ENCODE measurements at places on chromosomes 2 and 18.

- DNase-seq, result peak; percentile 32
These were observed 22.7 kb upstream of the GMPPA start for GRCh38 chr2:219475697-219476651.

- DNase-seq, result no peak
These were observed 34.0 kb upstream of the SESTD1 start for GRCh38 chr2:179298666-179299065.

DNA sequence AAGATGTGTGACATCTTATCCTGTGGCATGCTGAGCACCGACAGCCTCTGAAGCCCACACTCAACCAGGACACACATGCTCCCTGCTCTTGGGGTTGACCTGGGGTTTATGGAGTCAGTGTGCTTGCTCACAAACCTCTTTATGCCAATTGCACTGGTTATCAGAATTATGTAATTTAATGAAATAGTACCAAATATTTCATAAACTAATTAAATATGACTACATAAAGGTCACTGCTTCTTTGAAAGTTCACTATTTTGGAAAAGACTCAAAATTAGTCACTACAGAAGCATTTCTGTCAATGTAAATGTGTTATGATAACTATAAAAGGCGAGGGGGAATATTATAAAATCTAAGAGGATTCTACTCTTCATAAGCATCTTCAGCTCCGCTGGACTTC is 76.7 kb downstream of the FHOD3 start:
- no peak for DNase-seq

DNA sequence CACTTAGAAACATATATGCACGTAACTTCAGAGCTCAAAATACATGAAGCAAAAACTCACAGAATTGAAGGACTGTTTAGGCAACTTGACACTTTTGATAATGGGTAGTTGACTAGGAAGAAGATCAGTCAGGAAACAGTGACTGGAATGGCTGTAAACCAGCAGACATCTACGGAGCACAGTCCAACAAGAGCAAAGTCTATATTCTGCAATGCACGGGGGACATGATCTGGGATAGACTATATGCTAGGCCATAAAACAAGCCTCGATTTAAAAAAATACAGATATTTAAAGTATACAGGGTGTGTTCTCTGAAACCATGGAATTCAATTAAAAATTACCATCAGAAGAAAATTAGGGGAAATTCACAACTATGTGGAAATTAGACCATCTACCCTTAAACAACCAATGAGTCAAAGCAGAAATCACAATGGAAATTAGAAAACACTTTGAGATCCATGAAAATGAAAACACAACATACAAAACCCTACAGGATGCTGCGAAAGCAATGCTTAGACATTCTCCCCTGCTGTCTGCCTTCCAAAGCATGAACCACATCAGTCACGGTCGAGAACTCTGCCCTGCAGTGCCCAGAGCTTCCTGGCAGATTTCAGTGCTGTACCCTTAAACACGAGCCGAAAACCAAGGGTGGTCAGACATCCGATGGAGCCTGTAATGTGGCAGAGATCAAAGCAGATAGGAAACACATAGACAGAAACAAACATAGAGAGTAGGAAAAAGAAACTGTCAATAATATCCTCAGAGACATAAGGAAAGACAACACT is 651.9 kb upstream of the HS6ST1 start:
- no peak for DNase-seq

- DNase-seq, result no peak
These were observed 210.0 kb upstream of the RASGRP3 start for GRCh38 chr2:33266467-33266866.

DNA sequence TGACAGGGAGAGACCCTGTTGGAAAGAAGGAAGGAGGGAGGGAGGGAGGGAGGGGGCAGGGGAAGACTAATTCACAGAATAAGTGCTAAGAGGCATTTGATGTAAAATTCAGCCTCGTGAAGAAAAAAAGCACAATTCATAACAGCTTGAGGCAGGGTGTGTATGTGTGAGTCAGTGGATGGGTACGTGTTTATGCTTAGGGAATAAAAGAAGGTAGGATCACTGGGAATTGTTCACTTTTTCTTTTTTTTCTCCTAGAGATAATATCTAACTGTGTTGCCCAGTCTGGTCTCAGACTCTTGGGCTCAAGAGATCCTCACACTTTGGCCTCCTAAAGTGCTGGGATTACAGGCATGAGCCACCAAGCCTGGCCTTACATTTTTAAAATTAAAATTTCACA is 39.2 kb downstream of the WDR33 start:
- DNase-seq, result no peak

GRCh38 chr2:222127660-222128059 is 171.1 kb downstream of the PAX3 start:
- DNase-seq, result no peak

- DNase-seq, result no peak
These were observed 48.7 kb downstream of the GREB1 start for GRCh38 chr2:11582612-11582861.

GRCh38 chr2:150538651-150539201 is 51.3 kb upstream of the RND3 start:
- no peak for DNase-seq

DNA sequence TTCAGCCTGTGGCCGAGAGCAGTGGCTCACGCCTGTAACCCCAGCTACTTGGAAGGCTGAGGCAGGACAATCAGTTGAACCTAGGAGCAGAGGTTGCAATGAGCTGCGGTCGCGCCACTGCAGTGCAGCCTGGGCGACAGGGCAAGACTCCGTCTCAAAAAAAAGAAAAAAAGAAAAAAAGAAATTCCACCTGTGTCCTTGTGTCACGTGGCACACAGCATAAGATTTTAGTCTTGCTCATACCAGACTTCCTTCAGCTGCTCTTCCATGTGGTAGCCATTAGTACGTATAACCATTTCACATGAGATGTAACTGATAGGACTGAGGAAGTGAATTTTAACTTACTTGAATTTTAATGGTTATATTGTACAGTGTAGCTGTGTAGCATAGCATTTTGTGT is 4.0 kb downstream of the NOP58 start:
- DNase-seq, result no peak

GRCh38 chr2:176479961-176480360 is 210.7 kb downstream of the MTX2 start:
- no peak for DNase-seq

DNA sequence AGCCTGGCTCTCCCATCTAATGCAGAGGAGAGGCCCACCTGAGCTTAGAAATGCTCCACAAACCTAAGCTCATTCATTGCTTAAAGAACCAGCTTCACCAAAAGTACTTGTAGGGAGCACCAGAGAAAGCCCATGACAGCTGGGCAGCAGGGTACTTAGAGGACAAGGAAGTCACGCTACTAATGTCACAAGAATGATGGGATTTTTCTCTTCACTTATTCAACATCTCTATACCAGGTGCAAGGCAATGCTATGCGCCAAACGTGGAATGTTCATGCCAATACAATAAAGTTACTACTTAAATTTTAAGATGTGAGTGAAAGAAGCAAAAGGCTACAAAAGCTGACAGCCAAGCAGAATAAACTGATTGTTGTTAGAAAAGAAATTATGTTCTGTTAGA is 36.0 kb downstream of the LONRF2 start:
- DNase-seq, result no peak

DNA sequence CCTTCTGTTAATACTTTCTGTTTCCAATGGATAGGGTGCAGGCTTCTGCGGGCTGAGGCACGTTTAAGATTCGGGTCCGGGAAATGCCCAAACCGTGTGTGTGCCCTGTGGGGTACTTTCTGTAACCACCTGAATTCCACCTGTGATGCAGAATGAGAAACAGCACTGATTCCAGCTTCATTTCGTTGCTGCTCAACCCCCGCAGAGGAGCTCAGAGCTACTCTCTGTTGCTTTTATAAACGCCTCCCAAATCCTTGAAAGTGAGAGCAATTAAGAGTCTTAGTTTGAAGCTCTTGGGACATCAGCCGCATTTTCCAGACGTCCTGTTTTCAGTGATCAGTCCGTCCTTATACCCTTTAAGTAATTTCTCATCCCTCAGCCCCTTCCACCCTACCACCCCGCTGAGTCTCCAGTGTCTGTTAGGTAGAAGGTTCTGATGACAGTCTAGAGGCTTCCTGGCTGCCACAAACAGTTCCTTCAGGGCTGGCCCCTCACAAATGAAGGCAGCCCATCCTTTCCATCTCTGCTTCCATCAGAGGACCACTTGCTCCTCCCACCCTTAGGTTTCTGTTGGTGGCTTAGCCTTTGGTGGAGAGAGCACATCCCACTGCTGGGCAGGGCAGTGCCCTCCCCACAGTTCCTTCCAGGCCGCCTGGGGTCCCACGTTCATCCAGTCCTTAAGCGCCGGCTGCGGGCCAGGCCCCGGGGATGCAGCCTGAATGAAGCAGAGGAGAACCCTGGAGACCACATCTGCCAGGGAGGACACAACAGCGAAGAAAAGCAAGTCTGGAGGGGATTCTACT is 230.1 kb downstream of the SEPTIN10 start:
- no peak for DNase-seq

- DNase-seq, result no peak
These were observed 636.7 kb upstream of the ID2 start for GRCh38 chr2:8045081-8045614.

DNA sequence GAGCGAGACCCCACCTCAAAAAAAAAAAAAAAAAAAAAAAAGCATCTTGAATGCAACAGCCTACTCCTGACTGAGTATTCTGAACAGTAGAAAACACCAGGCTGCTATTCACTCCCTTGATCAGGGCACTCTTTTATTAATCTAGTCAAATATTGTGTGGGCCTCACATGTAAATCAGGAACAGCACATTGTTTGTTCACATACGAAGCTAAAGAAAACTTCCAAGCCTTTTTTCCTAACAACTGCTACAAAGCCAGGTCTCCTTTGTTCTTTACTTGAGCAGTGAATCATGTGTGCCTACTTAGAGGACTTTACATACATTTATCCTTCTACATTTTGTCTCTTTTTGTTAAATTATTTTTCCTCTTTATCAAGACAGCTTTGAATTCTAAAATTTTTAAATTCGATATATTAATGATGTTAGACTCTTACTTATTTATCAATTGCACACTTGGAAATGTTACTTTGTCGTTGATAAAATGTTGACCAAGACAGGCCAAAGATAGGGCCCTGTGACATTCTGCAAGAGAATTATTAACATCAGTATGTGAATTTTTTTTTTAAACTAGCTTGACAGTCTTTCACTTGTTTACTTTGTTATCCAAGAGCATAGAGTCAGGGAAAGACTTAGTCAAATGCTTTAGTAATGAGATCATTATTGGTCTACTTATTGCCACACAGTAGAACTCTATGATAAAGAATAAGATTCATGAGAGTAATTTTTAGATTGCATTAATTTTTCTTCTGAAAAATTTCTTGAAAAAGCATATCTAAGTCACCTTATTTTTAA is 13.2 kb downstream of the SPATS2L start:
- no peak for DNase-seq

- DNase-seq, result no peak
These were observed 65.4 kb downstream of the SMAD7 start for GRCh38 chr18:48885266-48885923.

GRCh38 chr18:2172881-2173280 is 398.4 kb downstream of the METTL4 start:
- no peak for DNase-seq

- no peak for DNase-seq
These were observed 31.2 kb upstream of the ITGAV start for GRCh38 chr2:186558512-186559276.

GRCh38 chr2:235746257-235746934 is 252.6 kb downstream of the AGAP1 start:
- DNase-seq, result no peak

DNA sequence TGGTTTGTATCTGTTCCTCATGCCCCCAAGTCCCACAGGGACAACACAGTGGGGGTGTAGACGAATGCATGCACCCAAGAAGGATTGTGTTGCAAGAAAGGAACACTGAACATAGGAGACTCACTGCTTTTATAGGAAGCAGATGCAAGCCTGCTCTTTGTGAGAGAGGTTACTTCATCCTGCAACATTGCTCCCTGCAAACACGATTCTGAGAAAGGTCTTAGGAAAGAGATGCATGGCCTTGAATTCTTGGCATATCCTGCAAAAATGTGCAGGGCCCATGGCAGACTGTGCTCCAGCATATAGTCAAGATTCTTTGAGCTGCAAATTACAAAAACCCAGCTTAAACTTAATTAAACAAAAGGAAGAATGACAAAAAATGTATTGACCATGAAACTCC is 312.2 kb upstream of the MGAT5 start:
- DNase-seq, result no peak

DNA sequence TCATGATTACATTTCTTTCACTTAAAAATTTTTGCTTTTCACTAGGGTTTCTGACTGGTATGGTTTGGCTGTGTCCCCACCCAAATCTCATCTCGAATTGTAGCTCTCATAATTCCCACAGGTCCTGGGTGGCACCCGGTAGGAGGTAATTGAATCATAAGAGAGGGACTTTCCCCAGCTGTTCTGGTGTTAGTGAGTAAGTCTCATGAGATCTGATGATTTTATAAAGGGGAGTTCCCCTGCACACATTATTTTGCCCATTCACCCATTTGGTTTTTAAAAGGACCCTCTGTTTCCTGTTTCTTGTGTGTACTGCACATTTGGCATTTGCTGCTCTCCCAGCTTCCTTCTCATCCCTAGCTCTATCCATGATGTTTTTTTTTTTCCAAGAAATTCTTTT is 27.8 kb upstream of the NETO1 start:
- no peak for DNase-seq

DNA sequence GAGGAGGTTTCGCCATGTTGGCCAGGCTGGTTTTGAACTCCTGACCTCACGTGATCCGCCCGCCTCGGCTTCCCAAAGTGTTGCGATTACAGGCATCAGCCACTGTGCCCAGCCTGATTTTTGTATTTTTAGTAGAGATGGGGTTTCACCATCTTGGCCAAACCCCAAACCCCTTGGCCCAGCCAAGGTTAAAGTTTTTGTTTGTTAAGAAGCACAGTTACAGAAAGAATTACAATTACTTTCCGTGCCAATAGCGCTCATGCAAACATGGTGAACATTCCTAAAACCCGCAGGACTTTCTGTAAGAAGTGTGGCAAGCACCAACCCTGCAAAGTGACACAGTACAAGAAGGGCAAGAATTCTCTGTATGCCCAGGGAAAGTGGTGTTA is 26.1 kb downstream of the ITSN2 start:
- no peak for DNase-seq

DNA sequence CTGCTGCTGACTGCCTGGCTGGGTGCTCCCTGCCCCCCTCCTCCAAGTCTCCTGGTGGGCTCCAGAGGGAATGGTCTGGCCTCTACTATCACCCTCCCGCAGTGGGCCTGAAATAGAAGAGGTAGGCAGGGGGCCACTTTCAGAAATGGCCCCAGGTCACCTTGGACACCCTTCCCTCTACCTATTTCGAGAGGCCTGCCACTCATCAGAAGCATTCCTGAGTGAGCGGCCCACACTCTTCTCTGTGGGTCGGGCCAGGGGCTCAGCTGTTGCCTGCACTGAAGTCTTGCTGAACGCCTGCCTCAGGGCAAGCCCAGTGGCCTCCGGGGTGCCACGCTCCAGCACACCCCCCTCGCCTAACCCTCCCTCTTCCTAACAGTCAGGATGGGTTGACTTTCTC is 124.9 kb downstream of the TNS1 start:
- DNase-seq, result no peak

DNA sequence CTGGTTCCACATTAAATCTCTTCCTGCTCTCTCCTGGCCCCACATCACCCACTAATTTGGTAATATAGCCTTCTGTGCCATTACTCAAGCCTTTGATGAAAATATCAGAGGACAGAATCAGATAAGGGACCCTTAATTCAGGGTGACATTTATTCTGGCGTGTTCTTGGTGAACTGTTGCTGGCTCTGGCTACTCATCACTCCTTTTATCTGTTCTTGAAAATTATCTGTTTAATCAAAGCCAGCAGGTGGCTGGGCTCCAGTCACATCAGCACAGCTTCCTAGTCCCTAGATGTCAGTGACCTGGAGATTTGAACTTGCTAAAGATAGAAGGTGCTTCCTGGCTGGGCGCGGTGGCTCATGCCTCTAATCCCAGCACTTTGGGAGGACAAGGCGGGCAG is 26.9 kb upstream of the SLC35F6 start:
- DNase-seq, result no peak

Data from stimulated activated naive CD4-positive, alpha-beta T cell treated with Interleukin-2 at 50 U/mL for 16 hours (primary cell).